ENCODE measurements at places on chromosomes 5 and 9. TPM values are rescaled to one million over a fixed set of nuclear protein-coding genes. Genes with fewer than 3 reads are reported as not detected.

- peak; percentile 65 for DNase-seq
Measured at GRCh38 chr5:160173-160510, 31.2 kb upstream of the LRRC14B start.

Gene RPL12
- total RNA-seq = 2,290 TPM

Gene GZMA
- not detected for total RNA-seq

DNA sequence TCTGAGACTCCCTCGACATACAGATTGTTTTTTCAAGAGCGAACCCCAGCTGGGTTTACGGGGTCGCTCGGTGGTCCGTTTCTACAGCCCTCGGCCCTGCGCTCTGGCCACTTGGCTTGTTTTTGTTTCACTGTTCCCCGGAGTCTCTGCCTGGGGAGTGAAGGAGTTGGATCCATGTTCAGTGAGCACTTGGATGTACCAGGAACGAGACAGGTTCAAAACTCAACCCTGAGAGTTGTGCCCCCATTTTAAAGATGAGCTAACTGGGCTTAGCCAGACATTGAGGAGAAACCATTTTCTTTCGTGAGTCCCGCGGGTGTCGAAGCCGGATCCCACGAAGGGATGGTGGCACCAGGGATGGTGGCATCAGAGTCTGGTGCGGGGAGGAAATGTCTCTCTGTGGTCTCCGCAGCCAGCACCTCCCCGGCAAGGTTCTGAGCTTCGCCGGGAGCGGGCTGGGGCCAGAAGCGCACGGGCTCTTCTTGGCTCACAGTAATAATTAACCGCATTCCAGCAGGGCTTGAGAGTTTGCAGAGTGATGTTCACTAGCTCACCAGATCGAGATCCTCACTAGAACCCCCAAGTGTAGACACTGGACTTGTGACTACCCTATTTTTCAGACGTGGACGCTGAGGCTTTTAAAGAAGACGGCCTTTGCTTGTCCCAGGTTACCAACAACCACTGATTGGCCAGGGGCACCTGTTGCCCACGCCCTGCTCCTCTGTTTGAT is 1.0 kb downstream of the MSX2 start:
- no peak for DNase-seq

DNA sequence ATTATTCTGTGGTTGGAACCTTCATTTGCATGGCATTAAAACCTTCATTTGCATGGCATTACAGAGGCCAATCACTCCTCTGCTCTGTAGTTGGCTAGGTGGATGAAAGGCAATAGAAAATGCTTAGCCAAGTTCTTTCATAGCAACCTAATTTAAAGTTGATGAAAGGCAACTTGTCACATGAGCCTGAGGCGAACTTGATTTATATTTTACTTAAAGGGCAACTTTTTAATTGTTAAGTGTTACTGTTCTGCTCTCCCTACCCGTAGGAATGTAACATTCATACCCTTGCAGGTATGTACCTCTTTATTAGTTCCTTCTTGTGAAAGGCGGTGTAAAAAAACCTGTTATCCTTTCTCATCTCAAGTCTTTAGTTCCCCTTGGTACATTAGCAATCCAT is 7.9 kb upstream of the ERMP1 start:
- no peak for DNase-seq

Gene NTRK2
- under 0.01 TPM for total RNA-seq

Gene DOK3
- 0.56 TPM for total RNA-seq

- DNase-seq = no peak
Measured at GRCh38 chr5:59767681-59768151, 125.8 kb downstream of the PDE4D start.

Gene PCDHA11
- total RNA-seq = under 0.01 TPM

DNA sequence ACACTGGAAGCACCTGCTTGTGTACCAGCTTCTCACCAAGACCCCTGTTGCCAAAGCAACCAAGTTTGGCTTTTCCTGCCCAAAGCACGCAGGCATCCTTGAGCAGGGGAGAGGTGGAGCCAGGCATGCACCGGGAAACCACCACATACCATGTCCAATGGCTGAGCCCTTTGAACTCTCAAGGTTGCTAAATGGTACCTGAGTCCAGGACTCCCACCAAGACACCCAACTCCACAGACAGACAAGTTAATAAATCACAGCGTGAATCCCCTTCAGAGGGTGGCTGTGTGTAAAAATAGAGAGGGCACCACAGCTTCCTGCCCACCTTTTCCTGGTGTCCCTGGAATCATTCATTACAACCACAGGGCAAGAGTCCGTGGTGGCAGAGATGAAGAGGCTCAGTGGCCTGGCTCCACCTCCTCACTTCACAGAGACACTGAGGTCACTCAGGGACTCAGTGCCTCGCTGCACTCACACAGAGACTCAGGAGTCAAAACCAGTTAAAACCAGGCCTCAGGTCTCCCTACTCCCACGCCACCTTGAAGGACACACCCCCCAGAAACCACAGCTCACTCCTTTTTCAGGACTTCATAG is 143.7 kb downstream of the C5orf15 start:
- no peak for DNase-seq

DNA sequence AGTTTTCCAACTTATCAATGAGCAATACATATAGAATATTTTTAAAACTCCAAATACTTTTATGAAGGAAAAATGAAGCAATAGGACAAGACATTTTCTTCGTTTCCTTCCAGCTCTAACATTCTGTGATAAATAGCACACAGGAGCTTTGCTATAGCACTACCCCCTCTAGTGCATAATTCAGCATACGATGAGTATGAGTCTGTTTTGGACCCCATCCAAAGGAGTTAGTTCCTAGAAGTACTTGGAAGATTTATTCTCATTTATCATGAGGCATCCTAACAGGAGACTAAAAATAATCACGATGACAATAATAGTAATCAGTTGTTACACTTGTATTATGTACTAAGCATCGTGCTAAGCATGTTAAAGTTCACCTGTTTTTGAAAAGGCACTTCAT is 1061.3 kb upstream of the DMAC1 start:
- DNase-seq = peak; percentile 9

All from IMR-90 (cell line).